H4 (cell line): ENCODE measurements at places on chromosomes 2 and 18. TPM values are rescaled to one million over a fixed set of nuclear protein-coding genes. Genes with fewer than 3 reads are reported as not detected.

- DNase-seq, result no peak
Measured at GRCh38 chr2:88613921-88614320, 13.3 kb downstream of the EIF2AK3 start.

- no peak for DNase-seq
Measured at GRCh38 chr2:11663427-11663826, 6.6 kb downstream of the NTSR2 start.

DNA sequence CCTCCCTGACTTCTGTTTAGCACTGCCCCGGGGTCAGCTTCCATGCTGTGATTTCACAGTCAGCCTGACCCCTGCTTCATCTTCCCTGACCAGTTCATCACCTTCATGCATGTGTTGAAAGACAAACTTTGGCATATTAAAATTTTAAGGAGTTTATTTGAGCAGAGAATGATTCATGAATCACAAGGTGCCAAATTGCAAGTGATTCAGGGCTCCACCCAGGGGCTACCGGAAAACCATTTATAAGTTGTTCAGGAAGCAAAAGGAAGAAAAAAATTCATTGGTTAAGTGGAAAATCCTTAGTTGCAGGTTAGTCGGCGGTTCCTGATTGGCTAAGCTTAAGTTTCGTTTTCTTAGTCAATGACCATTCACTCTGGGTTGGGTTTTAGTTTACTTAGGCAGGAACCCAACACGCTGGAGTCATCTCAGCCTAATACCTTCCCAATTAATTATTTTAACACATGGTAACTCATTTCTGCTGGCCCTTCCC lies 10.6 kb downstream of the IL1F10 start:
- no peak for DNase-seq

DNA sequence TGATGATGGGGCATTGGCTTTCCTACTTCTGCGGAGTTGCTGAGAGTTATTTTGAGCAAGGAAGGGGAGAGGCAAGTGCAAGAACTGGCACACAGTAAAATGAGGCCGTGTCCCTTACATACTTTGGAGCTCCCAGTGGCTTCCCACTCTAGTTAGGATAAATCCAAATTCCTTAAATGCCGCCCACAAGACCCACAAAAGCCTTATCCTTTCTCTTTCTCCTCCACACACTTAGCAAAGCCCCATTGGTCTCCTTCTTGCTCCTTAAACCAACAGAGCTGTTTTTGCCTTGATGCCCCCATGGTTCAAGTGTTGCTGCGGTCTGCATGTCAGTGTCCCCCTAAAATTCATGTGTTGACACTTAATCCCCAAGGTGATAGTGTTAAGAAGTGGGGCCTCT lies 24.3 kb downstream of the TMEM247 start:
- DNase-seq, result no peak

- DNase-seq, result no peak
Measured at GRCh38 chr2:48569433-48569832, 39.5 kb downstream of the STON1 start.

DNA sequence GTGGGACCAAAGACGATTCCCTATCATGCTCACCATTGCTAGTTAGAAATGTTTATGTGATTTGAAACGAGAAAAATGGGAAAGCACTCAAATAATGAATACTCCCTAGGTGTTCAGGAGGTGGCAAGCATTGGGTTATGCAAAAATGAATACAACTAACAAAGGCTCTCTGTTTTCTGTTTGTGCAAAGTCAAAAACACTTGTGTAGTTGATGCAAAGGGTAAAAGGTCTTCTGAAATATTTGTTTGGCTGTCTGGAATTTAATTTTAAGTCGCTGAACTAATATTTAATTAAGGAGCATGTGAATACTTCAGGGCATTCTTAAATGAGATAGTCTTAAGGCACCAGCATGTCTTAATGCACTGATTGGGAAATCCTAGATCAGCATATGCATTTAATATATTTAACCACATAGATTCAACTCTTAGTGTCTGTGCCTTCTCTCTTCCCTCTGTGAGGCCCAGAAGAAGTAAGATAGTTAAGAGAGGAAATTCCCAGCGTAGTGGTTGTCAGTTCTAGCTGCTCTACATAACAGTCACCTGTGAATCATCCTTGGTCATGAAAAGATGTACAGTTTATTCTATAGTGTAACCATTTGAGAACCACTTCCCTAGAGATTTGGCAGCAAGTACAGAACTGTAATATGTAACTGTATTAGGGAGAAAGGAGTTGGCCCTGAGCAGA lies 111.9 kb downstream of the EPC2 start:
- DNase-seq, result no peak

RNF152 gene
- 4.7 and 4.8 TPM in 2 replicates for total RNA-seq

MOGAT1 gene
- total RNA-seq, result not detected in 2 replicates

DAPL1 gene
- not detected in 2 replicates for total RNA-seq

TEKT4 gene
- total RNA-seq, result not detected in 2 replicates

C2orf66 gene
- not detected in 2 replicates for total RNA-seq

SALL3 gene
- 0.08 TPM in 1 of 2 replicates, not detected in the other for total RNA-seq
